ENCODE measurements at places on chromosomes 4 and X.

DNA sequence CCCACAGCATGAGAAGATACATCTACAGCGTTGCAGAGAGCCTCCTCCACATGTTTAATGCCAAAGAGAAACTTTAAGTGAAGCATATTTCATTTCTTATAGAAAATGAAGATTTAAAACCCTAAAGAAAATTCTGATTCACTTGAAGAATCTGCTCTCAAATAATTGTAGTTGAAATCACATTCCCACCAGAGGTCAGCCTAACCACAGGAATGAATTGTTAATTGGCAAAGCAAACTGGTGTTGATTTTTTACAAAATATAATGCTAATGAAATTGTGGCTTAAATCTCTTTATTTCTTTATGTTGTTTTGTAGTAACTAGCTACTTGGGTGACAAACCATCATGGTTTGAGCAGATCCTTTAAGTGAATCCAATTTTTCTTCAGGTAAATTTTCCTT, 31.1 kb upstream of the WDR17 start:
- DNase-seq, result no peak

DNA sequence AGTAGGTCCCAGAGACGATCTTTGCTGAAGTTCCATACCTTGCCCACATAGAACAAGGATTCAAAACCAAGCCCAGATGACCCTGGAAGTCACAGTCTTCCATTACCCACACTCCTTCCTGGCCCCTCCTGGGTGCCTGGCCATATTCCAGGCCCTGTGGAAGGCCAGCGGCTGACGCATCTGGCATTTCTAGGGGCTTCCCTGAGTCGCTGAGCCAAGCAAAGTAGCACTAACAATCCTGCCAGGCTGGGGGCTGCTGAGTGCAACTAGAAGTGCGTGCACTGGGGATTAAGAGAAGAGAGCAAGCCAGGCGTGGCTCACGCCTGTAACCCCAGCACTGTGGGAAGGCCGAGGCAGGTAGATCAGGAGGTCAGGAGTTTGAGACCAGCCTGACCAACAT, 175.2 kb upstream of the CPEB2 start:
- DNase-seq, result no peak

- DNase-seq, result no peak
Observed at GRCh38 chr4:187366530-187366929, 629.0 kb upstream of the ZFP42 start.

DNA sequence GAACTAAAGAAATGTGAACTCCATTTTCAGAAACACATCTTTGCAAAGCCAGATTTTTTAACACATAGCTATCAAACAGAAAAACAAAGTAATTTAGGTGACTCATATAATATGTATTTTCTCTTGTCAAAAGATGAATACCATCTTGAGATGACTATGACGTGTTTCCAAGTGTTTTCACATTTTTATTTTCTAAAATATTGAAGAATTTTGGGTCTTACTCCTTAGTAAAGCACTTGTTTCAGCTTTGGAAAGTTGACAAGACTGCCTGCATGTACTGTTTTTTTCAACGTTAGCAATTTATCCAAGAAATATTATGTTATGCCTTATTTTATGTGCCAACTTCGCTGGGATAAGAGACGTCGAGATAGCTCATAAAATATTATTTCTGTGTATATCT, 733.9 kb upstream of the EPHA5 start:
- no peak for DNase-seq

GRCh38 chr4:109864134-109864533, 16.2 kb downstream of the LRIT3 start:
- DNase-seq, result no peak

Measured in NCI-H1417 treated with DMSO at 0.1 percent for 48 hours (cell line).